ENCODE measurements at places on chromosomes 1 and 21. TPM values are rescaled to one million over a fixed set of nuclear protein-coding genes. Genes with fewer than 3 reads are reported as not detected.

DNA sequence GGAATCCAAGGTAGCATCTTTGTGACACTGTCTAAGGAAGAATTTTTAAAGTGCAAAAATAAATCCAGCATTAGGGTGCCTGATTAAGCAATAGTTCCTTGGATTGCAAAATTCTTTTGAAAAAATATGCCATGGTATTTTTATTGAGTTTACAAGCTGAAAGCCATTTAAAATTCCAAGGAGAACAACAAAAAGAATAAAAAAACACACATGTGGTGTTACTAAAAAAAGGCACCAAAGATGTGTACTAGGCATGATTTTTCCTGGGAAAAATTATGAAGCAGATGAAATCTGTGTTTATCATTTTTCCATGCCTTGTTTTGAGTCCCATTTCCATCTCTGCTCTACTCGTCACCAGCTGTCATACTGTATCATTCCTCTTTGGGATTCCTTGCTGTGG is 157.0 kb upstream of the ZNHIT6 start:
- DNase-seq = no peak

DNA sequence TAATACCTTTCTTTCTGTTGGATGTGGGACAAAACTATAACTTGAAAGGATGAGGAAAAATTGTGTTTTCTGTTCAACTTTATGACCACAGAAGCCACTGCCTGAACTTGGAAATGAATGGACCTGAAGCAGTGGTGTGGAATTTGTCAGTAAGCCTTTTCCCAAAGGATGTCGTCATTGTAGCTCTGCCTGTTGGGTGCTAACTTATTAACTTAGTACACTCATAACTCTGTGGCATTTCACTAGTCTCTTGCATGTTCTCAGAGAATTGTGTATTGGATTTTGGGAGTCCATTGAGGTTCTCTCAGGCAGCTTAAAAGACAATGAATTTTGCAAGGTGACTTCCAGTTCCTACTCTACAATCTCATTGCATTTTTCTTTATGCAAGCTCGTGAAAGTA is 49.6 kb downstream of the KCNK2 start:
- DNase-seq = peak; percentile 72

GRCh38 chr1:193260056-193260745 is 73.8 kb upstream of the B3GALT2 start:
- DNase-seq = no peak

GRCh38 chr1:170126696-170127095 is 19.1 kb upstream of the NTMT2 start:
- peak; percentile 82 for DNase-seq

DNA sequence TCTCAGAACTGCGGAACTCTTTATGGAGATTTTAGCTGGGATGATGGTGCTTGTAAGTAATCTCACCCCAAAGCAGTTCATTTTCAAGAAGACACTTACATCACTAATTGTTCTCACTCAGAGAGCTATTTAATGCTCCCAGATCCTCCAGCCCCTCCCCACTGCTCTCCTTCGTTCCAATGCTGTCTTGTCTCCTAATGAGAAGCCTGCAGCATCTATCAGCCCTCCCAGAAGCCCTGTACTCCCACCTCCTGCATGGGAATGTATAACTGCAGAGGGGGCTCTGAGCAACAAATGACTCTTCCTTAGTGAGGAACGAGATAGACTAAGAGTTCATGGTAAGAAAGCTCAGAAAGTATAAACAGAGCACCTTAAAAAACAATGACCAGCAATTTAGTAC is 377.4 kb upstream of the RUNX1 start:
- DNase-seq = no peak

GRCh38 chr1:119006406-119007279 is 18.5 kb upstream of the TBX15 start:
- DNase-seq = no peak

DNA sequence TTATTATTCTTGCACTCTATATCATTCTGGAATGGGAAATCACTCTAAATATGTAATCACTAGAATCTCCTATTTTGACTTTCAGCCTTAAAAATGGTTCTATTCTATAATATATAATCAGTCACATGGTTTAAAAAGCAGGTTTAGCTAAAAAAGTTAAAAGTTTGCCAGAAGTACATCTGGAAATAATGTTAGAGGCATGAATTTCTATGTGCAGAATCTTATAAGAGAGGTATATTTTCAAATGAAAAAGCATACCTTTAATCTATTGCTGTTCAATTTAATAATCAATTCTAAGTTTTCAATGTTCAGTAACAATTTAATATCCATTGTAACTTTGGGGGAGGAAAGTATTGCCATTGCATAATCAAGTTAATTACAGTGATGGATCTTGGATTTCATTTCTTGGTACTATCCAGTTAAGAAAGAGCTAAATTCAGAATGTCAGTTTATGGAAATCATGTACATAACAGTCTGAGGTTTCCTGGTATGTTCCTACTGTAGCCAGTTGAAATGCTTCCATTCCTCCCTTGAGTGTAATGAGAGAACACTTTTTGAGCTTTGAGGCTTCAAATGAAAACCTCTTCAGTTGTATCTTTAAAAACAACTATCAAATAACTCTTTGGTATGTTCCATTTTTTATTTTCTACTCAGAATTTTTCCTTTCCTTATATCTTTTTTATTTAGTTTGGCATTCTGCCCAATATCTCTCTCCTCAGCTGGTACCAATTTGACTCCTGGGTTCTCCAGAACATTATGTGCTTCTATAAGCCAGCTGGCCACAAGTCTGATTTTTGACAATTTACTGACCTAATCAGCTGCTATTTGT is 175.7 kb upstream of the COL11A1 start:
- peak; percentile 32 for DNase-seq

DNA sequence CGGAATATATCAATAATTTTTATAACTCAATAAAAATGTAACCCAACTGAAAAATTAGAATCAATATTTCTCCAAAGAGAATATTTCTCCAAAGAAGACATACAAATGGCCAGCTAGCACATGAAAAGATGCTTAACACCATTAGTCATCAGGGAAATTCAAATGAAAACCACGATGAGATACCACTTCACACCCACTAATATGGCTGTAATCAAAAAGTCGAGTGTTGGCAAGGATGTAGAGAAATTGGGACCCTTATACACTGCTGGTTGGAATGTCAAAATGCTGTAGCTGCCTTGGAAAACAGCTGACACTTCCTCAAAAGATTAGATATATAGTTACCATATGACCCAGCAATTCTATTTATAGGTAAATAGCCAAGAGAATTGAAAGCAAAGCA is 133.0 kb downstream of the GPR52 start:
- DNase-seq = no peak

DNA sequence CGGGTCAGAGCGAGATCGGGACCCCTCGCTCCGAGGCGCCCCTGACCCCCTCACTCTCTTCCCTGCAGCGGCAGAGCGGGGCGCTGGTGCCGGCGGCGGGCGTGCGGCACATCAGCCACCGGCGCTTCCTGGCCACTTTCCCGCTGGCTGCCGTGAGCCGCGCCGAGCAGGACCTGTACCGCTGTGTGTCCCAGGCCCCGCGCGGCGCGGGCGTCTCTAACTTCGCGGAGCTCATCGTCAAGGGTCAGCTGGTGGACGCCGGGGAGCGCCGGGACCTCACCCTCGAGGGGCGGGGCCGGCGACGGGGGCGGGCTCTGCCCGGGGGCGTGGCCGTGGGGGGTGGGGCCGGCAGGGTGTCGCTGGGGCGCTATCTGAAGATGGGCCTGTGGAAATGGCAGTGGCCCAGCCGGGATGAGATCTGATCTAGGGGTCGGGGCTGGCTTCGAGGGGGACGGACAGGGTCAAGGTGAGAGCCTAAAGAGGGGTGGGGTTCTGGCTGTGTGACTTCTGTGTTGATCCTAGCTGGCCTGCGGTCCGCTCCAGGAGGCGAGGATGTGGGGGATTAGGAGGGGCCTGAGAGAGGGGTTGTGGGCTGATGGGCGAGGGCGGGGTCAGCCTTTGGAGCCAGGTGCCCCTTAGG is 23.6 kb downstream of the PTPRU start:
- peak; percentile 92 for DNase-seq

DNA sequence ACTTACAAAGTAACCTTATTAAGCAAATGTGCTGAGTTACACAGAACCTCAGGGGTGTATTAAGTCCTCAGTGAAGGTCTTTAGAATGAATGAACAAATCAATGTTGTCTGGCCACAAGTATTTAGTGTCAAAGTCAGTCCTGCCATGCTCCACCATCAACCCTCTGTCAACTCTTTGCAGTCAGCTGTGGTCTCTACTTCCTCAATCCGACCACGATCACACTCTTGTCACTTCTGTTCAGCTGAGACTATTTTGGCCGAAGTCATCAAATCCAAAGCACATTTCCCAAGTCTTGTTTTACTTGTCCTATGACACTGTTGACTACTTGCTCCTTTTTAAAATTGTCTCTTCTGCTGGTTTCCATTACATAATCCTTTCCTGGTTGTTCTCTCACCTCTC is 173.5 kb downstream of the ST6GALNAC5 start:
- DNase-seq = no peak

RGS7 gene
- total RNA-seq = 0.59 TPM

PYHIN1 gene
- not detected for total RNA-seq

GJA9 gene
- total RNA-seq = not detected
